Renal cortex interstitium (tissue), 15 donors: ENCODE measurements at places on chromosomes 11 and 22.

DNA sequence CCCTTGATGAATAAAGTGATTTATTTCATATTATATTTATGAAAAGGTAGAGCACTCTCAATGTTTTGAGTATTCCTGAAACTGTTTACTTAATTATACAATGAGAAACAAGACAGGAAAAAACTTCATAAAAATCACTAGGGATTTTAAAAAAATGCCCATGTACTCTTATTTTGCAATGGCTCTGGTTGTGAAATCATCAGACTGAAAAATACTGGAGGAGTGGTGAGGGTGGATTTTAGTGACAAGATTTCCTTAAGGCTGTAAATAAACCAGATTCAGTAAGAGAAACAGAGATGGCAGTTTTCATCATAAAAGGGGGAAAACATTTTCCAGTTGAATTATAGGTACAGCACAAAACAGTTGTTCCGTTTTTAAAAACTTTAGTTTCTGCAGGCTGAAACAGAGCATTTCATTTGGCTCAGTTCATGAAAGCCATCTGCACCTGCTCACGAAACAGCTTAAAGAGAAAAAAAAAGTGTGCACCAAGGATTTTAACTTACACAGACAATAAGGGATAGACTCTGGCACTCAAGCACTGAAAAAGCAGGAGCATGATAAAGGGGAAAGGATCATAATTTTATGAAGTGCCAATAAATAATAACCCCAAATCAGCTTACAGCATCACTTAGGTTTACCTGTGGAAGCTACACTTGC is 100.7 kb downstream of the MAML2 start:
- DNase-seq: no peak

- DNase-seq: no peak
These were observed 65.4 kb upstream of the ARHGAP32 start for GRCh38 chr11:129257512-129257911.

GRCh38 chr22:47738472-47739013 is 976.1 kb downstream of the TBC1D22A start:
- DNase-seq: no peak

GRCh38 chr11:124481365-124482323 is 36.1 kb upstream of the OR8B8 start:
- no peak for DNase-seq

GRCh38 chr11:79077702-79078330 is 363.0 kb downstream of the TENM4 start:
- no peak for DNase-seq

GRCh38 chr22:47739291-47740015 is 977.0 kb downstream of the TBC1D22A start:
- peak; percentile 3 for DNase-seq

DNA sequence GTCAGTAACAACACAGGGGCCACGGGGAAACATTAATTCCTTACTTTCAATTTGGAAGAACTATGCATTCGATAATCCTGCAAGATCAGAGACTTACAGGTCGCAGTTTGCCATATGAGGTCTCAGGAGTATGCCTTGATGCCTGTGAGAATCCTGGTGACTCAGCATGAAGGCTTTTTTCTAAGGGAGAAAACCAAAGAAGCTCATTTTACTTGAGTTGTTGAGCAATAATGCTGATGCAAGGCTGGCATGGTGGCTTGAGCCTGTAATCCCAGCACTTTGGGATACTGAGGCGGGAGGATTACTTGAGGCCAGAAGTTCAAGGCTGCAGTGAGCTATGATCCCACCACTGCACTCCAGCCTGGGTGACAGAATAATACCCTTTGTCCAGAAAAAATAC is 26.6 kb downstream of the ATG16L2 start:
- DNase-seq: no peak

DNA sequence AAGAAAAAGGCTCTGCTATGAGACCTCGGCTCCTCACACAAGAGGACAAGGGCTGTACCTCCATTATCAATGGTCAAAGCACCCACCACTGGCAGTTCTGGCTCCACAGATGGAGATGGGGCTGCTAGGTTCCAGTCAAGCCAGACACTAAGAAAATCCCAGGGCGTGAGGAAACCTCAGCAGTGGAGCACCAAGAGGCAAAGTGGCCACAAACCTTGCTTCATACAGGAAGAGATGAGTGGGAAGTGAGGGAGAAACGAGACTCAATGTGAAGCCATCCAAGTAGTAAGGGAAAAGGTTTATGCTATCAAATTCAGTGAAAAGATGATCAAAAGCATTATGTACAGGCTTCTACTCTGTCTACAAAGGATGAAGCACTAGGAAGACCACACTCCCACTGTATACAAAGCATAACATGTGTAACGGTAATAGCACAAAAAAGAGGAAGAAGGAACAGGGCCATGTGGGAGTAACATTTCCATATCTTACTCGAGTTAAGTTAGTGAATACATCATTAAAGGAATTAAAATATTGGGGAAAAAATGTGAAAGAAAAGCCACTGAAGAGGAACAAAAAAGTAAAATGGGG is 27.0 kb downstream of the POLDIP3 start:
- DNase-seq: no peak

DNA sequence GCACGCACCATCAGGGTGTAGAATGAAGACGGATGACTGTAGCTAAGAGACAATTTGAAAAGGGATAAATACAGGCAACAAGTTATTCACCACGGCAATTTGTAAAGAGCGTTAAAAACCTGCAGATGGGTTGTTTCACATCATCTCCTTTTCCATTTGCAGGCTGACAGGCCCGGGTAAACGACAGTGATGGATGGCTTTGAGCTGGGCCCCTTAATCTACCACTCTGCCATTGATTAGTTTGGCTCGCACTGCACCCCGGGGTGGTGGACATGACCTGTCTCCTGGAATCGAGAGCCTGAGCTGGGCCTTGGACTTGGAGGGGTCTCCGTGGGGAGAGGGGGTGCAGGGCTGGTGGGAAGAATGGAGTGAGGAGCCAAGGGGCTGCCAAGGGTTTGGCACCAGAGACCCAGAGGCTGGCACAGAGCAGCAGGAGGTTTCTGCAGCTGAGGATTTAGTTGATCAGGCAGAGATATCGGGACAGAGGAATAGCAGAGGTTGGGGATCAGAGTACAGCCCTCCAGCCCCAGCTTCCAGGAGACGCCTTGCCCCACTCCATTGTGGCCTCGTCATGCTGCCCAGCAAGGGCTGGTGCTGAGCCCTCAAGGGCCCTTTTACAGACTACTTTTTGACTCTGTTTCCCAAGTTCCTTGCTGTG is 110.6 kb upstream of the NECTIN1 start:
- no peak for DNase-seq

GRCh38 chr11:113690619-113691569 is 15.2 kb downstream of the TMPRSS5 start:
- DNase-seq: no peak

DNA sequence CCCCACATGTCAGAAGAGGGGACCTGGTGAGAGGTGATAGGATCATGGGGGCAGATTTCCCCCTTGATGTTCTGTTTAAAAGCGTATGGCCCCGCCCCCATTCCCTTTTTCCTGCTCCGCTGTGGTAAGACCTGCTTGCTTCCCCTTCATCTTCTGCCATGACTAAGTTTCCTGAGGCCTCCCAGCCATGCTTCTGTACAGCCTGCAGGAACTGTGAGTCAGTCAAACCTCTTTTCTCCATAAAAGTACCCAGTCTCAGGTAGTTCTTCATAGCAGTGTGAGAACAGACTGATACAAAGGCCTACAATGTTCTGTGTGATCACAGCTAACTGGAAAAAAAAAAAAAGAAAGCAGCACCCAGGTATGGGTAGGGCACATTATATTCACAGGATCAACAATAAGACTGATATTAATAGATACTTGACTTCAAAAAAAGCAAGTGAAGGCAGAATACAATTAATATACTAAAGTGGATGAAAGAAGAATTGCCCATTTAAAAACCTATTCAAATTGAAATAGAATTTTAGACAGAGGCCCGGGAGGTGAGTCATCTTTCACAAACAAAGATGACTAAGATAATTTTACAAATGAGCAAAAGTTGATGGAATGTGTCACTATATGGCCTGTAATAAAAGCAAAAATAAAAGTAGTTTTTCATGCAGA is 1.7 kb upstream of the OR52K1 start:
- DNase-seq: no peak

- DNase-seq: no peak
These were observed 27.0 kb downstream of the ARL14EP start for GRCh38 chr11:30349885-30350284.

- DNase-seq: no peak
These were observed 364.3 kb upstream of the NARS2 start for GRCh38 chr11:78938971-78939370.

DNA sequence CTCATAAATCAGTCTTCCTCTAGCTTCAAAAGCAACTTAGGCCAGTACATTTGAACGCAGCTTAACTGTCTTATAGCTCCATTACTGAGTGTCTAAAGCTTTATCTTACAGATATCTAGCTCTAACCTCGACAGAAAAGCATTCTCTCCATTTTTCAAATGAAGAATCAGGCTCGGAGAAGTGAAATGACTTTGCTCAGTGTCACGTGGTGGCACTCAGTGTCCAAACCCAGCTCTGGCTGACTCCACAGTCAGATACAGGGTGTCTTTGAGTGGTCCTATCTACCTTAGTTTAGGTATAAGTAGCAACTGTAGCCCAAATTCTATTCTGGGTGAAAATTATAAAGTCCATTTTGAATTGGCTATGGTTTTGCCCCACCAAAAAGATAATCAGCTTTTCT is 38.7 kb upstream of the CHST1 start:
- DNase-seq: no peak
